Activated CD8-positive, alpha-beta T cell treated with anti-CD3 and anti-CD28 coated beads for 36 hours (primary cell): ENCODE measurements at places on chromosomes 3 and 15.

GRCh38 chr3:100081986-100082692 lies 32.2 kb downstream of the FILIP1L start:
- no peak for DNase-seq

- DNase-seq: no peak
Measured at GRCh38 chr15:75191235-75191634, 10.4 kb upstream of the C15orf39 start.

DNA sequence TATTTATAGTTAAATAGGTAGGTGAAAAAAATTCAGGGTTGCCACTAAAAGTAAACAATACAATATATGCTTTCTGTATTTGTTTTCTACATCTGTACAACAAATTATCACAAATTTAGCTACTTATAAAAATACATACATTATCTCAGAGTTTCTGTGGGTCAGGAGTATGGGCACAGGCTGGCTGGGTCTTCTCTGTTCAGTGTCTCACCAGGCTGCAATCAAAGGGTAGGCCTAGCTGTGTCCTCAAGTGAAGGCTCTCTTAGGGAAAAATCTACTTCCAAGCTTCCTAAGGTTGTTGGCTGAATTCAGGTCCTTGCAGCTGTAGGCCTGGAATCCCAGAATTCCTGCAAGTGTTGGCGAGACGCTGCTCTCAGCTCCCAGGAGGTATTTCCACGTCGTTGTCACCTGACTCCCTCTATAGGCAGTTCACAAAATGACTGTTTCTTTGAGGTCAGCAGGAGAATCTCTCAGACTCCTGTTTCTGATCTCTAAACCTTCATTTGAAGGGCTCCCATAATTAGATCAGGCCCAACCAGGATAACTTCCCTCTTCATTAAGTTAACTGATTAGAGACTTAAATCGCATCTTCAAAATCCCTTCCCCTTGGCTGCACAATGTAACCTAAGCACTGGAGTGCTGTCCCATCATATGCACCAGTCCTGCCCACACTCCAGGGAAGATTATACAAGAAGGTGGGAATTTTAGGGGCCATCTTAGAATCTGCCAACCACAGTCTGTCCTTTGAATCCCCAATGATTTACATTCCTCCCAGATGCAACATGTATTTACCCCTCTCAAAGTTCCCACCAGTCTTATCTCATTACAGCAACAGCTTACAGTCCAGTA lies 296.6 kb downstream of the SUCLG2 start:
- DNase-seq: no peak

DNA sequence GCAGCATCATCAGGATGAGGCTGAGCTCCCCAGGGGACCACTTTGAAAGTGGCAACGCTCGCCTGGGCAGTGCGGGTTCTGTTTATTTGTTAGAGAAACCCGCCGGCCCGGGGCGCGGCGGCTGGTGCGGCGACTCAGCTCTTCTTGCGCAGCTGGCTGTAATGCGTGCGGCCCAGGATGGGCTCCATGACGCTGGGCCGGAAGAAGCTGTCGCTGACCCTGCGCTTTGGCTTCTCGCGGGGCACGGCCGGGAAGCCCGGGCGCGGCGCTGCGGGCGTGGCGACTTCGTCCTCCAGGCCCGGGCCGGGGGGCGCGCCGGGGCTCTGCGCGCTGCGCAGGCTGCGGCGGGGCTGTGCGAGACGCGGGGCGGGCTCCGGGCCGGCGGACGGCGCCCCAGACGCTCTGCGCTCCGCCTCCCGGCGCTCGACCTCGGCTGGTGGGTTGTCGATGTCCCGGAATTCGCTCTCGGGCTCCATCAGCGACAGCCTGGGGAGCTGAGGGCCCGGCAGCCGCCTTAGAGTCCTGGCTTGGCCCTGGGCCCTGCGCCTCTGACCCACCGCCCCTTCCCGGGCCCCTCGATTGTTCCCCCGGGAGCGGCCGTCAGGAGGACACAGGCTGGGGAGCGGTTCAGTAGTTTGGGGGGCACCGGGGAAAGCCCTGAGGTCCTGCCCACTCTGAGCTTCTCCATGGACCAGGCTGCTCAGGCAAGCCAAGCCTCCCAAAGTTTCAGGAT lies 10.3 kb upstream of the KIF7 start:
- peak; percentile 42 for DNase-seq

- no peak for DNase-seq
Measured at GRCh38 chr3:55863028-55863427, 375.9 kb upstream of the WNT5A start.

- no peak for DNase-seq
Measured at GRCh38 chr3:177889161-177889560, 647.1 kb upstream of the KCNMB2 start.

DNA sequence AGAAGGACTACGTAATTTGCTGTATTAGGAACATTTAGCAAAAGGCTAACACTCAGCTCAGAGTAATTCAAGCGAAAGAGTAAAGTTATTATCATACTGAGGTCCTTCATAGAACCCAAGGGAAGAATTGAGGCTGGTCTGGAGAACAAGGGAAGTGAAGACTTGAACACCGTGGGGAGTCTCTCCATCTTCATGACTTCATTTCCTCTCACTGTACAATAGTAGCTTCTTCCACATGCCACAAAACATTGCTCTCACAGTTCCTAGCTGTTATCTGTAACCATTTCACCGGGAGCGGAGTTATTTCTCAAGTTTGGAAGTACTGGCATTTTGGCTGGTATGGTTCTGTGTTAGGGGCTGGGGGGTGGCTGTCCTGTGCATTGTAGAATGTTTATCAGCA lies 69.7 kb downstream of the MAGI1 start:
- DNase-seq: no peak

DNA sequence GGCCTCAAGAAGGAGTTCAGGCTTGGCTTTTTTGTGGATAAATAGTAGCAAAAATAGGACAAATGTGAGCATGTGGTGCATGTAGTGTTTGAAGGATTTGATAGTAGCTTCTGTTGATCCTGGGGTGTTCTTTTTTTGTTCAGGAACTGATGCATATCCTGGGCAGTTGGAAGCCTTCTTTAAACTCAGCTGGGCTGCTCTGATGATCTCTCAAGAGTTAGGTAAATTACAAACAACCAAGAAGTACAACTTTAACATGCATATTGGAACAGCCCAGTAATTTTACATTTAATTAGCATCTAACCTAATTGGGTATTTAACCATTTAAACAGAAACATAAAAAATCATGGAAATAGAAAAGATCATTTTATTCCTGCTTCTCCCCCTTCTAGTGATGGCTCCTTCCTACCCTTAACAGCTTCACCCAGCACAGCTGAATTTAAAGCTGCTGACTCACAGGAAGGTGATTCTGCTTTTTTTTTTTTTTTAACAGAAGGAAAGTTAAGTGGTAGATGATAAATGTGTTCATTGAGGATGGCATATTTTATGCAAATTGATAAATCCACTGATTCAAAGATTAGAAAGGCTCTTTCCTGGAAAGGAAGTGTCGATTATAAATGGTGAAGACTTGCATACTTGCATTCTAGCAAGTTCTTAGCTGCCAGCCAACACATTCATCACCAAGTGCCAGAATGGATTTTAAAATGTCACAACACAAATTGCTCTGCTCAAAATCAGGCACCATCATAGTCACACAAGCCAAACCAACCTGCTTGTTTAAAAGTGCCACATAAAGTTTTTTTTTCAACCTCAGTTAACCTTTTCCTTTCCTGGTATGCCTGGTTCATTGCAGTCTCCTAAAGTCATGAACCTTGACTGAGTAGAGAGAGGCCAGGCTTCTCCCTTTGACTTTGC lies 20.0 kb downstream of the SLC35G2 start:
- DNase-seq: no peak

DNA sequence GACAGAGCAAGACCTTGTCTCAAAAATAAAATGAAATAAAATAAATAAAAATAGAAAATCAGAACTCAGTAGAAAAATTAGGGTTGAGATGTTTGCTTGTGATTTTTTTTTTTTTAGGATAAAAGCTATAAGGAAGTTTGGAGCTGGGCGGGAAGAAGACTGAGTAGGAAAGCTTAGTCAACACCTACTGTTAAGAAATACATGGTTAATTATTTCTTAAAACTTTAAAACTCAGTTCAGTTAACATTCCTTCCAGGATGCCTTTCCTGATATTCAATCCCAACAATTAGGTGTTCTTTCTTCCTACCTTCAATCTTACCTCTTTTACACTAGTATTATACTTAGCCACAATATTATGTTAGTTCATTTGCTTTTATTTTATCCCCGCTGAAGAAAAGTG lies 246.2 kb downstream of the LSAMP start:
- DNase-seq: no peak

GRCh38 chr15:88108991-88109390 lies 147.5 kb downstream of the NTRK3 start:
- no peak for DNase-seq

GRCh38 chr3:42539871-42540714 lies 37.6 kb downstream of the VIPR1 start:
- DNase-seq: peak; percentile 77

GRCh38 chr15:95368191-95368590 lies 962.3 kb upstream of the NR2F2 start:
- no peak for DNase-seq

DNA sequence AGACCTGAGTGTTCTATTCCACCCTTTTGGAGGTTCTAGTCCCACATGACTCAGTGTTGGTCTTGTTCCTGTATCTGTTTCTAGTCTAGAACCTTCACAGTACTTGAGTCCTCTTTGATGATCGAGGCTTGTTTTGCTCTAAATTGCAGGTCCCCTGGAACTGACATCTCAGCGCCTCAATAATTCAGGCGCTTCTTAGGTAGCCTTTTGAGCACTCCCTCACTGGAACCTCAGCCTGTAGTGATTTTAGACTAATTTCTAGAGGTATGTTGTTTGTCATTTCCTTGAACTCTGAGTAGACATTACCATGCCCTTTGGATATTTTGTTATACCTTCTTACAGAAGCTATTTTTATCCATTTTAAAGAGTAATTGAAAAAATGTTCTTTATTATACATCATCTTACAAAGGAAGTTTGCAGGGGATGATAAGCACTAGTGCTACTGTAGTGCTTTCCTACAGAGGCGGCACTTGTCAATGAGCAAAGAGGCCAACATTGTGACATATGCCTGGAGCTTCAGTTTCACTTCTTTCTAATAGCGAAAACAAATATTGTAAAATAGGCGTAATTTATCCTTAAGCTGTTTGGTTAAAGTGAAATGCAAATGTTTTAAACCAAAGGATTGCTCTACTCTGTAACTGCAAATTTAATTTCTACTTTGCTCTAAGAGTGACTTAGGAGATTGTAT lies 75.7 kb downstream of the EFL1 start:
- no peak for DNase-seq

- peak; percentile 31 for DNase-seq
Measured at GRCh38 chr3:12479919-12480427, 4.3 kb upstream of the TSEN2 start.

- no peak for DNase-seq
Measured at GRCh38 chr15:36590838-36591237, 11.4 kb downstream of the CDIN1 start.

- peak; percentile 18 for DNase-seq
Measured at GRCh38 chr15:38253351-38253781, 730 bp downstream of the SPRED1 start.

GRCh38 chr3:185763347-185764005 lies 61.4 kb downstream of the IGF2BP2 start:
- no peak for DNase-seq

- DNase-seq: no peak
Measured at GRCh38 chr15:65209701-65210643, 1.3 kb downstream of the CILP start.

GRCh38 chr3:97999994-98000393 lies 27.8 kb upstream of the RIOX2 start:
- no peak for DNase-seq

- no peak for DNase-seq
Measured at GRCh38 chr3:55013145-55013925, 85.5 kb upstream of the LRTM1 start.

GRCh38 chr3:106242781-106243180 lies 374.0 kb upstream of the CBLB start:
- DNase-seq: no peak

GRCh38 chr3:65939801-65940246 lies 98.9 kb downstream of the MAGI1 start:
- DNase-seq: no peak

GRCh38 chr15:48802257-48802656 lies 8.6 kb downstream of the CEP152 start:
- no peak for DNase-seq

DNA sequence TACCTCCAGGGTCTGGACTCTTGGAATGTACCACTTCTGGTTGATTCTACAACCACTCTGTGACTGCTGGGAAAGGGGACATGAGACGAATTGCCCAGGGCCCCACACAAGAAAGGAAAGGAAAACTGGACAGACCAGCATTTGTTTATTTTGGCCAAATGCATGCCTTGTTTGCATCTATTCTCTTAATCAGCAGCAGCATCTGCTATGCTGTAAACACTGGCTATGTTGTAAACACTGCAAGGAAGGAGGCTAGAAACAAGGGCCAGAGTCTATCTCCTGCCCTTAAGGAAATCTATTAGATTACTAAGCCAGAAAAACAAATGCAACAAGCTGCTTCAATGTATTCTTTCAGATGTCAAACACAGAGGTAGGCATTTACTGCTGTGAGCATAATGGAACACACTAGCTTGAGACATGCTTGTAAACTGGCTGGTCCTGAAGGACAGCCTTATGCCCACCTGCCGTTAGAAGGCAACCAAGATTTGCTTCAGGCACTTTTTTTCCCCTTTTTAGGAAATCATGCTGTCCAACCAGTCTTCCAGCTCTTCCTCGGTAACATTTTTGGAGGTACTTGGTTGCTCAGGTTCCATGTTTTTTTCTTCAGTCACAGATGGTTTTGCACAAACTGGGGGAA lies 102.1 kb upstream of the CHRM5 start:
- DNase-seq: no peak

DNA sequence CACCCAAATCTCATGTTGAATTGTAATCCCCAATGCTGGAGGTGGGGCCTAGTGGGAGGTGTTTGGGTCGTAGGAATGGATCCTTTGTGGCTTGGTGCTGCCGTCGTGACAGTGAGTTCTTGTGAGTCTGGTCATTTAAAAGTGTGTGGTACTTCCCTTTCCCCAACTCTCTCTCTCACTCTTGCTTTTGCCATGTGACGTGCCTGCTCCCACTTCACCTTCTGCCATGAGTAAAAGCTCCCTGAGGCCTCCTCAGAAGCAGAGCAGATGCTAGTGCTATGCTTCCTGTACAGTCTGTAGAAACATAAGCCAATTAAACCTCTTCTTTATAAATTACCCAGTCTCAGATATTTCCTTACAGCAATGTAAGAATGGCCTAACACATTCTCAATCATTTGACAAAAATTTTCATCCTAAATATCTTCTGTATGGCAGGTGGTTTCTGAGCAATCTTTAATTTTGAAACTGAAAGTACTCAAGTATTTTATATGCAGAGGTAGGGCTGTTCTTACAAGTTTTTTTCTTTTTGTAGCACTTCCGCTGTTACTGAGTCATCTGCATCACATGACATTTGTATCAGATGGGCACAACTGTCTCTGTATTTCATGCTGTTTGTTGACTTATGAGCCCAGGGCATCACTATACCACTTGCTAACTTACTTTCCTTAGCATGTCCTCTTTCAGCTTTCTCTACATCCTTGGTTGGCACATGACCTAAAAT lies 8.8 kb downstream of the RPL39L start:
- peak; percentile 58 for DNase-seq

DNA sequence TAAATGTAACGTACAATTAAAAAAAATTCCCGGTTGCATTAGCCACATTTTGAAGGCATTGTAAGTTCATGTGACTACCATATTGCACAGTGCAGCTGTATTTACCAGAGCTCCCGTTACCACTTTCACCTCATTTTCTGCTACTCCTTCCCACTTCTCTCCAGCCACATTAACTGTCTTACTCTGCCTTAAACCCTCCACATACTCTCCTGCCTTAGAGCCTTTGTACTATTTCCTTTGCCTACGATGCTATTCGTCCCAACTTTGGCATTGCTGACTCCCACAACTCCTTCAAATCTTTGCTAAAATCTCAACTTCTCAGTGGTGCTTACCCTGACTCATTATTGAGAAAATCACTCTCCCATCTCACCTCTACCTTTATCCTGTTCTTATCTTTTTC lies 115.2 kb downstream of the CADM2 start:
- no peak for DNase-seq
